ENCODE measurements at places on chromosomes 2 and 18.
A peak's percentile ranks its signal among the peaks of the same experiment; 100 is the strongest.

- DNase-seq, result no peak
These were observed 8.2 kb downstream of the KCNJ3 start for GRCh38 chr2:154706660-154707059.

DNA sequence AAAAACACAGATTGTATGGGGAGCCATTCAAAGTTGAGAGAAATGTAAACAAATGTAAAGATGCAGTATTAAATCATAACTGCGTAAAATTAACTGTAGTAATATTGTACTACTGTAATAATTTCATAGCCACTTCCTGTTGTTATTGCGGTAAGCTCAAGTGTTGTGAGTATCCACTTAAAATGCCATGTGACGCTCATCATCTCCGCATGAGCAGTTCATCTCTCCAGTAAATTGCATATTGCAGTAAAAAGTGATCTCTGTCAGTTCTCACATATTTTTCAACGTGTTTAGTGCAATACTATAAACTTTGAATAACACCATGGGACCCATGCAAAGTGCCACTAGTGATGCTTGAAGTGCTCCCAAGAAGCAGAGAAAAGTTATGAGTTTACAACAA is 41.8 kb upstream of the SP3 start:
- DNase-seq, result peak; percentile 63

DNA sequence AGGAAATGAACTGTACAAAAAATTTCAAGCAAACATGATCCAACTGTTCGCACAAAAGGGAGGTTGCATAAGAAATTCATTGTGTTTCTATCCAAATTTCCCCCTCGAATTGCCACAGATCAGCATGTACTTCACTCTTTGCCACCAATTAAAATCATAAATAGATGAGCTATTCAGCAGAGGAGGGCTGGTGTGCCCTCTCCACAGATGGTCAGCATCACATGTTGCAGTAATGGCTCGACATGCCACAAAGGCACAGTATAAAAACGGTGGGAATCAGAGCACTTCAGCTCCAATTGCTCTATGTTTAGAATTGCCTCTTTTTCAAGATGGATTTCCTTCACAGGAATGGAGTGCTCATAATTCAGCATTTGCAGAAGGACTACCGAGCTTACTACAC is at the start of gene G6PC2:
TSS of gene G6PC2 (plus strand) at position 289 of the 400 bp plus-strand sequence. CDS start at position 330, 41 bp downstream.
- DNase-seq, result no peak

DNA sequence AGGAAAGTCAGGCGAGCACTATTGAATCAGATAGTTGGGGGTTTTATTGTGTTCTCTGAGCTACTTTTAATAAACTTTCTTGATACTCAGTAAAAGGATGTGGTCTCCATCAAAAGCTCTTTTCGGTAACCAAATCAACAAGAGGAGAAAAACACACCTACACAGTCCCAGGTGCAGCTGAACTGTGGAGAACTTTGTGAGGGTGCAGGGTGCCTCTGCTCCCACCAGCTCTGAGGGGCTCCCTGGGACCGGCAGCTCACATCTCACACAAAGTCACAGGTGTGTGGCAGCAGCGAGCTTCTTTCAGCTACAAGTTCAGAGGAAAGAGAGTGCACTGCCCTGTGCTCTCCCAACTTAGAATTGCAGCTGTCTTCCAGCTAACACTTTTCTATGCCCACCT is 650.4 kb downstream of the RNF144A start:
- DNase-seq, result no peak

DNA sequence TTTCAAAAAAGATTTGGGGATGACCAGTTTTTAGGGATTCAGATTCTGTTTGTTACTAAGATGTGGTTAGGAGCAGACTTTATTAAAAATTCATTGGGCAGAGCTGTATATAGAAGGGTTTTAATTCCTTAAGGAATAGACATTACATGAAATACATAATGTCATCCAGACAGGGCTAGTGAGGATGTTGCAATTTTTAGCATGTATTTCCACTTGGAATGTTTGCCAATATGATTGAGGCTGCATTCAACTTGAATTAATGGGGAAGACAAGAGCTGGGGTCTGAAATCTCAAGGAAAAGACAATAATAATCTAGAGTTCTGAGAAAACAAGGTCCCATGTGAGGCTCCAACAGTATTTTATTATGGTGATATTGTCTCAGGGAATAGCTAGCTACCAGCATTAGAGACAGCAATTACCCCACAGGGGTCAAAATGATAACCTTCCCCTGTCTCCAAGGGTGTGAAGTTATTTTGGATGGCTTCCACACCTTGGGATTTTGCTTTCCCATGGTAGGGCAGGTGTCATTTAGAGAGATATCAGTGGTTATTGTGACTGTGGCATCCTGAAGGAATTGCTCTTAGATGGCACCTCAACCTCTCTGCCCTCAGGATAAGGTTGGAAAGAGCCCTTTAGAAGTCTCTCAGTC is 60.2 kb downstream of the VSNL1 start:
- no peak for DNase-seq

DNA sequence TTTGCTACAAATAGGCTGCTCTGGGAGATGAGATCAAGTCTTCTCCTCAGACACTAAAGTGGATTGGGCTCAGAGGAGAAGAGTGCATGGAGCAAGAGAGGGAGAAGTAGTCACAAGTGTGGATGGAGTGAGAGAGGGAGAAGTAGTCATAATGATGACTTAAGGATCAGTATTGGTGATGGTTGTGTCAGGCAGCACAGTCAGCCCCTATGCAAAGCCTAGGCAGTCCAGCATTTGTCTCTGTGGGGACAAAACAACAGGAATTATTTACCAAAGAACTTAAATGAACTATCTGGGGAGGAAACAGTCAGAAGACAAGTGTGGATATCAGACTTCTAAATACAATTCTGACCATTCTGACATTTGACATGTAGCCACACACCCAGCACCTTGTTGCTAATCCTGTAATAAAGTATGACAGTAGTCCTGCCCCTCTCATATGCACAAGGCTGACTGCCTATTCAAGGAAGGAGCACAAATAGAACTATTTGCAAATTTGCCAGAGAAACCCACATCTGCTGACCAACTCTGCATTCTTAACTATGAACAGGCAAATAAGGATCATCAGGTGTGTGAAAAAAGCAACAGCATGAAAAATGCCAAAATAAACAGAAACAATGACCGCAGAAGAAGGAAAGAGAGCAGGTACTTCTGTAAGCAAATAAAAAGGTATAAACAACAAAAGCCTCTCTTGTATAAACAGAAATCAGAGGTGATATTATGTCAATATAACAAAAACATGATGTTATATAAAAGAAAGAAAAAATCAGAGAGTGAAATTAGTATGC is 1597.9 kb upstream of the ACVR2A start:
- DNase-seq, result no peak

- no peak for DNase-seq
These were observed 213.4 kb downstream of the GPD2 start for GRCh38 chr2:156649596-156649995.

GRCh38 chr18:77004555-77005380 is 127.8 kb downstream of the MBP start:
- peak; percentile 62 for DNase-seq

GRCh38 chr2:154699575-154699930 is 1.1 kb downstream of the KCNJ3 start:
- no peak for DNase-seq

DNA sequence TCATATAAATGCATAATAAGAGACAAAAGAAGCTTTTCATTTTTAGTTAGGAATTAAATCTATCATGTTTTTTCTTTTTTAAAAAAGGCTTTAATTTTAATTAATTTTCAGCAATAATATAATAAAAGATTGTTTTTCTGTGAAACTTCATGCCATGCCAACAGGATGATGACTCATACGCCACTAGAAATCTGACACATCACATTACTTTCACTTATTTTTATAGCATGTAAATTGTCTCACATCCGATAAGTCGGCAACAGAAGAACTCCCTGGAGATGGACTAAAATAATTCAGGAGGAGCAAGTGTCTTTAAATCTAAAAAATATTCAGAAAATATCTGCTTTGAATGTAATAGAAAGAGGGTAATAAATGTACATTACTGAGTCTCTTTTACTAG is 1024.2 kb upstream of the ACVR2A start:
- DNase-seq, result no peak

GRCh38 chr18:75247611-75248421 is 37.2 kb downstream of the TSHZ1 start:
- DNase-seq, result peak; percentile 37

DNA sequence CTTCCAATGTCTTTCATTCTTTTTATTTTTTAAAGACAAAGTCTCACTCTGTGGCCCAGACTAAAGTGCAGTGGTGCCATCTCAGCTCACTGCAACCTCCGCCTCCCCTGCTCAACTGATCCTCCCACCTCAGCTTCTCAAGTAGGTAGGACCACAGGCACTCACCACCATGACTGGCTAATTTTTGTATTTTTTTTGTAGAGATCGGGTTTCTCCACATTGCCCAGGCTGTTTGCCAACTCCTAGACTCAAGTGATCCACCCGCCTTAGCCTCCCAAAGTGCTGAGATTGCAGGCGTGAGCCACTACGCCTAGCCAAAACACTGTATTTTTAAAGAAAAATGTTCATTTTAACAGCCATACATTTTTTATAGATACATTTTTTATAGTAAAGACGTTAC is 12.7 kb downstream of the GCKR start:
- no peak for DNase-seq

DNA sequence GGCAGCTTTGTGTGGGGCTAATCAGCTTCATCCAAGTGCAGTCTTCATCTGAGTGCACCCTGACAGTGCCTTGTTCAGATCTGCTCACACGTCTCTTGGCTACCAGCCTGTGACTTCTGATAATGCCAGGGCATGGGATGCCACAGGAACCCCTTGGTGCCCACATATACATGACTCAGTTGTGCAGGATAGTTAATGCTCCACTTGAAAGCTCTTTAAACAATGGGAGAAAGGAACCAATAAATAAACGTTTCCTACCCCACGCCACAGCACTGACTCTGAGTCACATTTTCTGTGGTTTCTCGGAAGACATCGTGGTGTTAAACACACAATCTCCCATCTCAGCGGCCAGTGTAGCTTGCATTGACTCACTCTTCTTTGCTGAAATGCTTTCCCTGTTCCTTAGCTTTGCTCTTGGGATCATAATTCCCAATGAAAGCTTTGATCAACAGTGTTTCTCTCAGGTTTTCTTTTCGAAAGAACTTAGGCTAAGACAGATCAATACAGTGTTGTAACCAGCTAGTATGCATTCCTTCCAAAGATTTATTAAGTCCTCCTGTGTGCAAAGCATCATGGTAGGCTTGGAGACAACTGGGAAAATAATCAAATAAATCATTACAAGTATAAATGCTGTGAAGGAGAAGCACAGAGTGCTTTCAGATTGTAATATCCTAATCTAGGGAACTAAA is 142.0 kb downstream of the COPS8 start:
- peak; percentile 25 for DNase-seq

DNA sequence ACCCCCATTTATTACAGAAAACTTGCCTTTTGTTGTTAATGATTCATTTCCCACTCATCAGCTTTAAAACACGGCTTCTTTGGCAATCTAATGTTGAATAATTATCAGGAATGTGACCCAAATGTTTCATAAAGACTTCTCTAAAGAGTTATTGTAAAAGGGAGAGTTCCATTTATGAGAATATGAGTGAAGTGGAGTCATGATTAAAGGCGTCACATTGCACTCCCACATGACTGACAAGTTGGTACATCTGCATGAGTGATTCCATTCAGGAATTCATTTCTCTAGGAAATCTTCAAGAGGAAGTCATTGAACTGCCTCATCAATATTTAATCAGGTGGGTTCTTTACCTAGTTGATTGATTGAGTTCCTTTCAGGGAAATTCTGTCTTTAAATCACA is 184.8 kb downstream of the LNPK start:
- no peak for DNase-seq

Measured in inflammatory macrophage treated with lipopolysaccharide for 4 hours (primary cell).